Ureter (tissue), 1 donor: ENCODE measurements at places on chromosomes 2 and 18. TPM values are rescaled to one million over a fixed set of nuclear protein-coding genes. Genes with fewer than 3 reads are reported as not detected.

Gene IL1RN
- total RNA-seq: 80.2 TPM

DNA sequence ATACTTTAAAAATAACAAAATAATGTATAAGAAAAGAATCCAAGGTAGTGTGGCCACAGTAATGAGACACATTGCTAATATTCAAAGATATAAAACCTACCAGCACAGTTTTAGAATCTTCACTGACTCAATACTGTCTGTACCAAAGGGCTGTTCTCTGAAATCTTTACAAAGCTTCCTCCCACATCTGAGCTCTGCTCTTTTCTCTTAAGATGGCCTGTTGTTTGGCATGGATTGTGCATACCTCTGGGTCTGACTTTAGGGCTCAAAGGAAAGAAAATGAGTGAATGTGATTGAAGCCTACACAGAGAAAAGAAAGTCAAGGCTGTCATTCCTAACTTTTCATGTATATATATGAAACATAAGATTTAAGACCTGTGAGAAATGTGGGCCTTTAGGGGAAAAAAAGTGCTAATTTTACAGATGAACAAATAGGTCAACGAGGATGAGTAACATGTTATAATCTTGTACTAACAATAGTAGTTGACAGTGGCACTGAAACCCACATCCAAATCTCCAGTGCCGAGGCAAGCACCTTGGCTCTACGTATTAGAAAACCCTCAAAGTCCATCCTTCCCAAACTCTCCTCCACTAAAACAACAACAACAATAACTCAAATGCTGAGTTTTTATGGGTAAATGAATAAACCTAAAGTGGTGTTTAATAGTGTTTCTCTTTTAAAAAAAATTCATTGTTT, 114.2 kb downstream of the ZNF521 start:
- no peak for DNase-seq

- no peak for DNase-seq
Observed at GRCh38 chr2:192091476-192091875, 103.3 kb downstream of the TMEFF2 start.

Gene NEB
- total RNA-seq: 2.5 TPM

- DNase-seq: no peak
Observed at GRCh38 chr2:58047373-58047935, 848 bp downstream of the VRK2 start.

Gene TMEM169
- 0.21 TPM for total RNA-seq

GRCh38 chr2:173866874-173867618, 98.1 kb downstream of the SP3 start:
- DNase-seq: no peak

DNA sequence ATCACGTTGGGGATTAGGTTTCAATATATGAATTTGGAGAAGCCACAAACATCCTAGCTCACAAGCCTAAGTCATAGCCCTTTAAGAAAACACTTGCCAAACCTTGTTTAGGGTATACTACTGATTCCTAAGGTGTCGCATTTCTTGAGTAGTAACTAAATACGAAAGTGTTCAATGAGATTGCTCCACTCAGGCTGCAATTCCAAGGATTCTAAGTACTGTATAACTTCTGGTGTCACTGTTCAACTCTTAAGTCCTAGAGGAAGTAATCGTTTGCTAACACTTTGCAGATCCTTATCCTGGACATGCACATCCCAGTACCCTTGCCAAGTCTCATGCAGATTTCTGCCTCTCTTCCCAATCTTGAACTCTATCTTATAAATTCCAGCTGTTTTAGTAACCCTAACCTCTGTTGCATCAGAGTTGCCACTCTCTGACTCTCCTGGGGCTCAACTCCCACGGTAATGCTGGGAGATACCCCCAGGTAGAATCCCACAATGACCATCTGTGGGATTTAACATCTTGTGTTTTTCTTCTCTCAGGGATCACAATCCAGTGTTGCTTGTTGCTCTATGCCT, 122.4 kb downstream of the HIBCH start:
- DNase-seq: no peak

Gene TPO
- 4.2 TPM for total RNA-seq

DNA sequence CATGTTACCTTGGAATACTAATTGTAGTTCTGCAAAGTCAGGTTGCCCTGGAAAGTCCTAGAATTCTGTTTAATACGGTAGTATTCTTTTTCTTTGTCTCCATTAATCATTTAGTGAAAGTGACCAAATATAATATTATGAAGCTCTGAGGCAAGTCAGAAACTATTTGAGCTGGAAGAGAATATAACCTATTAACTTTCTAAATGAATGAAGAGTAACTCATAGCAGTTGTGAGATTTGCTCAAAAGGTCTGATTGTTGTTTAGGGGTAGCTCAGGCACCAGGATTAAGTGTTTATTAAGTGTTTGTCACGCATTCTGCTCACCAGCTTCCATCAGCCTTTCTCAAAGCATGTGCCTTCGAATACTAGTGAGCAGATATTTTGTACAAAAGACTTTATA, 46.7 kb upstream of the SERPINE2 start:
- no peak for DNase-seq

GRCh38 chr2:222318712-222319585, 20.2 kb upstream of the PAX3 start:
- DNase-seq: no peak

- no peak for DNase-seq
Observed at GRCh38 chr2:86562485-86562921, 740 bp downstream of the CHMP3 start.

DNA sequence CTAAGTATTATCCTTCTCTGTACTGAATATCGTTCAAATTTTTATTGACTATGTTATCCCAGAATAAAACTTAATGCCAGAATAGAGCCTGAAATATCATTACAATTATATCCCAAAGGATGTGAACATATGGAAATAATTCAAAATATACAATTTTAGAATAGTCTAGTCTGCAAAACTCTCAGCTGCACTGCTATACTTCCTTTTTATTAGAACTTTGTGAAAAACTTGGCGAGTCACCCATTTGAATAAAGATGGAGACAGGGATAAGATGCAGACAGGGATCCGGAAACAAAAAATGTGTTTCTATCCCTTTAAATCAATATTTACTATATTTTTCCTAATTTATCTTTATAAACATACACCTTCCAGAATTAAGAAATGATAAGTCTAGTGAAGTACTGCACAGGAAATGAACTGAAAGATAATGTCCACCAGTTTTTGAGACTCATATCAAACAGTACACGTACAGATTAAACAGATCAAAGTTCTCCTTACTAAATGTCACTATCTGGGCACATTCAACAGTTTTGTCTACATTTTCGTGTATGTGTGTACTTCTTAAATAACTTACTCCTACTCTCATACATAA, 107.8 kb downstream of the MEP1B start:
- DNase-seq: no peak

GRCh38 chr2:241064802-241065354, 37.2 kb downstream of the MTERF4 start:
- DNase-seq: no peak

Gene POTEE
- total RNA-seq: 0.29 TPM

- no peak for DNase-seq
Observed at GRCh38 chr2:176917-177316, 86.9 kb downstream of the SH3YL1 start.

GRCh38 chr2:10269711-10270610, 32.7 kb upstream of the HPCAL1 start:
- DNase-seq: no peak

Gene UGT1A5
- 21.3 TPM for total RNA-seq

DNA sequence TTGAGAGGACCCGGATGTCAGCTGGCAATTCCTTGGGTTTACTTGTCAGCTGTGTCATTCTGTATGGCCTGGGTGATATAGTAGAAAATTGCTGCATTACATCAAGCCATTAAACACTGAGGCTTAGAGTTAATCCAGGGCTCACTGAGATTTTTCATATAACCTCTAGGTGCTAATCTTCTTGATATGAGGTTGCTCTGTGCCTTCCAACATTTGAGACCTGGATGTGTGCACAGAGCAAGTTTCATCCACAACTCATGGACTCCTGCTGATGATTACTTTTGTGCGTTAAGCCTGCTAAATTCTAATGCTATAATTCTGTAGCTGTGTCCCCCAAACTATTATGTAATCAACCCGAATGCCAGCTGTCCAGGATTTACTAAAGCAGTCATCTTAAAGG, 178.4 kb upstream of the CDH20 start:
- DNase-seq: no peak

Gene ALKAL2
- 1.9 TPM for total RNA-seq

Gene ELOA2
- not detected for total RNA-seq

Gene SERPINB11
- not detected for total RNA-seq

- DNase-seq: no peak
Observed at GRCh38 chr2:127864877-127865276, 6.9 kb upstream of the POLR2D start.

DNA sequence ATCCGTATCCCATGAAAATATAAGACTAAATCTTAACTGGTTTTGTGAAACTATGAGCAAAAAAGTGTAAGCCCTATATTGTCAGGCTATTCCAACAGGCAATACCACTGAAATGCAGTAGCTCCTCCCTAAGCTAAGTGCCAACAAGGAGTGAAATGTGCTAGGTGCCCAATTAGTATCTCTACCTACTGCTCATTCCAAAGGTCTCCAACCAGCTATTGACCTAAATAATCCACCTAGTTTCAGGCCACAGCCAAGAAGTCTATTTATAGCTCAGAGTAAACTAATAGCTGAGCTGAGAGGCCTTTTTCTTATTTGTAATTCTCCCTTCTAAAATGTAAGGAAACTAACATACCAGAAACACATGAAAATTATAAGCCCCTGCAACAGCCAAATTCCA, 482.2 kb downstream of the DCC start:
- no peak for DNase-seq

DNA sequence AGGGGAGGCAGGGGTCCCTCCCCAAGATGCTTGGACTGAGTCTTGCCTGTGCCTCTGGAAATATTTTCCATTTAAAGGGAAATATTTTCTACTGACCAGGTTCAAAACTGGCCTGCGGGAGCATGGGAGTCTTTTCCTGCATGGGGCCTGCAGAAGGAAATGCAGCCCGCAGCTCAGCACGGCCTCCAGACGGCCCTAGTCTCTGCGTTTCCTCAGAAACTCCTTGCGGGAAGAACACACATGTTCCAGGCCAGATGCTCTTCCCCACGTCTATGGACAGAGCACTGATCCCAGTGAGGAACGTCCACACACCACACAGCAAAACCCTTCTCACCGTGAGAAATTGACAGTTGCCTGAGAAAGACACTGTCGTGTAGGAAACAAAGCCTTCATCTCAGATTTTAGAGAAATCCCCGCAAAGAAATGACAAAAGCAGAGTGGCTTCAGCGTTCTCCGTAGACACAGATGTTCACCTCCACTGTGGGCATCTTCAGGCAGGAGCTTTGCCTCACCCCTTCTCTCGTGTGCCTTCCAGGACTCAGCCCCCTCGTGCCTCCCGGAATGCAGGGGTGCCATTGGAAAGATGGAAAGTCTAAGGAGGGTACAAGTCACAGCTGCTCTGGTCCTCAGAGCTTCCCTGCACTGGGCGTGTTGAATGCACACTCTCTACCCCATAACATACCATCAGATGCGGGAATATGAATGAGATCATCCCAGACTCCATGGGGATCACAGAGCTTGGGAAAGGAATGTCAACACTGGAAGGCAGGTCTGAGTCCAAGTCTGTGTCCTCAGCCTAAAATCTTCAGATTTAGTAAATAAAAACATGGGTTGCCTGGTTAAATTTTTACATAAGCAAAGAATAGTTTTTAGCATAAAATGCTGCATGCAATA, 438.7 kb upstream of the SALL3 start:
- no peak for DNase-seq

DNA sequence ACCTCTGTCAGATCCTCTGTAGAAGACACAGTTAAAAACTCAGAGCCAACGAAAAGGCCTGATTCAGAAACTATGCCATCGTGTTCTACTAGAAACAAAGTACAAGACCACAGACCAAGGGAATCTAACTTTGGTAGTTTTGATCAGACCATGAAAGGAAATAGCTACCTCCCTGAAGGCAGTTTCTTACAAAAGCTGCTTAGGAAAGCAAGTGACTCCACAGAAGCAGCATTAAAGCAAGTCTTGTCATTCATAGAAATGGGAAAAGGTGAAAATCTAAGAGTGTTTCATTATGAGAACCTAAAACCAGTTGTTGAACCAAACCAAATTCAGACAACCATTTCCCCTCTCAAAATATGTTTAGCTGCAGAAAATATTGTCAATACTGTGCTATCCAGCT, 58.2 kb downstream of the FSIP2 start:
- DNase-seq: no peak

Gene EFHD1
- total RNA-seq: 15.9 TPM

DNA sequence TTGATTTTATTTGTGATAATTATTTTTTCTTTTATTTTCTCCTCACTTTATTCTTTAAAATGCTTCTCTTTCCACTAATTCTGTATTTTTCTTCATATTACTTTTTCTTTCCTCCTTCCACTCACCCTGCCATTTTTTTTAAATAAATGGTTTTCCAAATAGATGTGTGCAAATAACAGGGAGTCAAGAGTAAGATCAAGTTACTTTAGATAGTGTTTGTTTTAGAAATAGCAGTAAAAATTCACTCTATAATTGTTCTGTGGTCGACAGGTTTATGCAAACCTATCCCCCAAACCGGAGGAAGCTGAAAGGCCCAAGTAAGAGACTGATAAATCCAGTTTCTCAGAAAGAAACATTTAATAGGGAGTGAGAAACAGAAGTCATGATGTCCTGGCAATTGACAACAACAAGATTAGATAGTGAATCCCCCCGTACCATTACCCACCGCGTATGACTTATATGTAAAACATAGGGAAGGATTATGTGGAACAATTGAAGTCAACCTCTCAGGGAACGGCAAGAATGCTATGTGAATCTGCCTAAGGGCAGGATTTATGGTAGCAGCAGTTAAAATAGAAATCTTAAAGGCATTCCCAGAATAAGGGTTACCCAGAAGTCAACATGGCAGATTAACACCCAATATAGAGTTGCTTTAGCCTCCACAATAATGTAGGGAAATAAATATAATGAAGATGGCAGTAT, 75.5 kb downstream of the KYNU start:
- no peak for DNase-seq

- no peak for DNase-seq
Observed at GRCh38 chr2:130371723-130372054, 15.8 kb downstream of the PTPN18 start.

Gene OR6B2
- total RNA-seq: not detected

DNA sequence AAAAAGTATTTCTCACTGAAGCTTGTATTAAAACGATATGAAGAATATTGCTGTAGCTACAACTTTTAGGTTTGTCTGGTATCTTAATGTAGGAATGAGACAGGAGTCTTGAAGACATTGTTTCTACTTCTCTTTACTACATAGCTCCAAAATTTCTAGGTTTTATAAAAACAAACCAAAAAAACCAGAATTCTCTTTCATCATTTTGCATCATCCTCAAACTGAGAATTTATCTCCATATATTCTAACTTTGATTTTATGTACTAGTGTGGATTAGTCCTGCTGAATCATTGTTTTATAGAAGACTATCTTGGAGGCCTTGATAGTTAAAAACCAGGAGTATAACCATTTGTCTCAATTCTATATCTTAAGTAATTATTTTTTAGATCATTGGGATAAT, 100.2 kb downstream of the ICA1L start:
- DNase-seq: no peak

- no peak for DNase-seq
Observed at GRCh38 chr18:34999756-35000289, 41.4 kb upstream of the MAPRE2 start.
